ENCODE measurements at places on chromosomes 3 and 15. TPM values are rescaled to one million over a fixed set of nuclear protein-coding genes. Genes with fewer than 3 reads are reported as not detected.
A peak's percentile ranks its signal among the peaks of the same experiment; 100 is the strongest.

DNA sequence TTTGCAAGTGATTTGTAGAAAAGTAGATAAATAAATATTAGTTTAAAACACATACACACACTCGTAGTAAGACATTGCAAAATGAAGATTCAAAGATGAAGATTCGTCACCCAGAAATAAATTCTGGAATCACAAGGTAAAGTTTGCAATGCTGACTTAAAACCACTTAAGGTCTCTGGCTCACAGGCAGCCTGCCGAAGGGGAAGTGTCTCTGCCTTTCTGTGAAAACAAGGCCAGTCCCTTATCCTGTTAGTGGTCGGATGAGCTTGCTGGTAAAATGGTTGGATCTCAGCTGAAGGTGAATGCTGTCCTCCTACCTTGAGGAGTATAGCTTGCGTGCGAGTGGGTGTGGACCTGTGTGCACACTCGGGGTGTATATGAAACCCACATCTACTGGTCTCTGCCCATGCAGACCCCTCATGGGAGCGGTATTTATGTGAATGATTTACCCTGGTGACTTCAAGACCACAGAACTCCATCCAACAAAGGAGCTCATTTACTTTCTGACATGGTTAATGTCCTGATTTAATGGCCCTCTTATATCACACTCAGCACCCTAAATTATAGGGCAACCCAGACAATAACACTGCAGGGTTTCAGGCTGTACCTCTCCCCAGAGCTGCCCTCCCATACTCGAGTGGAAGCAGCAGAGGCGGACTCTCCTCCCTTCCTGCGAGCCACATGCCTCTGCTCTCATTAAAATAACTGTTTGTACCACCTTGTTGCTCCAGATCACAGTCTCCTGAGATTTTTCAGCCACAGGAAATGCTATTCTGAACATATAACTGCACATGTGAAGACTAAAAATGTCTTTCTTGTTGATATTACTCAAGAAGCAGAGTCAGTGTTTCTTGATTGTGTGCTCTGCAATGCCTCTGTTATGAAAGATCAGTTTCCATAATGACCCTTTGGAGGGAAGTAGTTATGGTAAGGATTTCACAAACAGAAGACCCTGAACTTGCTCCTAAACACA is 45.9 kb upstream of the ALDH1A3 start:
- H3K27ac ChIP-seq, result no peak overlapping the region
- no peak overlapping the region for H3K4me3 ChIP-seq
- H3K27me3 ChIP-seq, result peaks cover 12% of the 10 kb centered on the region
- no peak for DNase-seq

DNA sequence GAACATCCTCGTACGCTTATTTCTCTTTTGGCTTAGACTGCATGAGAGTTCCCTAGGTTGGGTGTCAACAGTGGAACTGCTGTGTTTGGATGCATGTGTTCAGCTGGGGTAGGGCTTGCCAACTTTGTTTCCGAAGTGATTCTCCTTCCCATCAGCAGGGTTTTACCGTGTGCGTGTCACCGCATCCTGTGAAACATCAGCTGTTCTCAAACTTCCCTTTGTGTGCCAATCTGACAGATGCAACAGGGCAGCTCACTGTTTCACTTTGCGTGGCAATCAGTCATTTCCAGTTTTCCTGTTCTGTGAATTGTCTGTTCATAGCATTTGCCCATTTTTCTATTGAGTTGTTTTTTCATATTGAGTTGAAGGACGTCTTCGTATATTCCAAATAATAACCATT is 218.8 kb downstream of the VPS13C start:
- no peaks in the 10 kb centered on the region for H3K4me1 ChIP-seq
- no peak for DNase-seq
- no peak overlapping the region for H3K4me3 ChIP-seq
- no peaks in the 10 kb centered on the region for H3K36me3 ChIP-seq

- H3K27ac ChIP-seq, result no peak overlapping the region
- H3K4me3 ChIP-seq, result no peak overlapping the region
- no peaks in the 10 kb centered on the region for H3K36me3 ChIP-seq
- no peak for DNase-seq
- H3K27me3 ChIP-seq, result peaks cover 6% of the 10 kb centered on the region
Measured at GRCh38 chr3:139198929-139199328, 144.9 kb upstream of the MRPS22 start.

DNA sequence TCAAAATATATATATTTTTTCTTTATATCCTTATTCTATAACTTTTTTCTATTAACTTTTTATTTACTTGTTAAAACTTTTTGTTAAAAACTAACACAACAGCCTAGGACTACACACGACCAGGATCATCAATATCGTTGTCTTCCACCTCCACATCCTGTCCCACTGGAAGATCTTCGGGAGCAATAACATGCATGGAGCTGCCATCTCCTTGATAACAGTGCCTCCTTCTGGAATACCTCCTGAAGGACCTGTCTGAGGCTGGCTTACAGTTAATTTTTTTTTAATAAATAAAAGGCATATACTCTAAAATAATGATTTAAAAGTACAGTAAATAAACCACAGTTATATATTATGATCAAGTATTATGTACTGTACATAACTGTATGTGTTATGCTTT is 58.9 kb downstream of the SFMBT1 start:
- peaks cover 43% of the 10 kb centered on the region for H3K4me1 ChIP-seq
- H3K27me3 ChIP-seq, result no peaks in the 10 kb centered on the region
- no peak overlapping the region for H3K27ac ChIP-seq
- no peak overlapping the region for H3K4me3 ChIP-seq
- no peak for DNase-seq
- H3K36me3 ChIP-seq, result peaks cover 2% of the 10 kb centered on the region

- peaks cover 6% of the 10 kb centered on the region for H3K36me3 ChIP-seq
- H3K27ac ChIP-seq, result no peak overlapping the region
- H3K4me3 ChIP-seq, result no peak overlapping the region
- no peaks in the 10 kb centered on the region for H3K4me1 ChIP-seq
Measured at GRCh38 chr15:28123408-28124023, 24.4 kb upstream of the OCA2 start.

DNA sequence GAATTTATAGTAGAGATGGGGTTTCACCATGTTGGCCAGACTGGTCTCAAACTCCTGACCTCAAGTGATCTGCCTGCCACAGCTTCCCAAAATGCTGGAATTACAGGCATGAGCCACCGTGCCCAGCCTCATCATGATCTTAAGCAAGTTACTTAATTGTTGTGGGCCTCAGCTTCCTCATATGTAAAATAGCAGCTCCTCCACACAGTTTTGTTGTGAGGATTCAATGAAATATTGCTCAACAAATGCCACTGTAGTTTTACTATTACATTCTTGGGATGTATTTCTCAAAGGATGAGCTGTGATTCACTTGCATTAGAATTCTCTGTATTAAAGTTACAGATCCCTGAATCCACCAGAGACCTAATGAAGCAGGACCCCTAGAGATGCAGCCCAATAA is 168.8 kb downstream of the ADAMTS9 start:
- H3K27ac ChIP-seq, result no peak overlapping the region
- no peaks in the 10 kb centered on the region for H3K4me1 ChIP-seq
- no peaks in the 10 kb centered on the region for H3K36me3 ChIP-seq
- peaks cover 9% of the 10 kb centered on the region for H3K27me3 ChIP-seq

DNA sequence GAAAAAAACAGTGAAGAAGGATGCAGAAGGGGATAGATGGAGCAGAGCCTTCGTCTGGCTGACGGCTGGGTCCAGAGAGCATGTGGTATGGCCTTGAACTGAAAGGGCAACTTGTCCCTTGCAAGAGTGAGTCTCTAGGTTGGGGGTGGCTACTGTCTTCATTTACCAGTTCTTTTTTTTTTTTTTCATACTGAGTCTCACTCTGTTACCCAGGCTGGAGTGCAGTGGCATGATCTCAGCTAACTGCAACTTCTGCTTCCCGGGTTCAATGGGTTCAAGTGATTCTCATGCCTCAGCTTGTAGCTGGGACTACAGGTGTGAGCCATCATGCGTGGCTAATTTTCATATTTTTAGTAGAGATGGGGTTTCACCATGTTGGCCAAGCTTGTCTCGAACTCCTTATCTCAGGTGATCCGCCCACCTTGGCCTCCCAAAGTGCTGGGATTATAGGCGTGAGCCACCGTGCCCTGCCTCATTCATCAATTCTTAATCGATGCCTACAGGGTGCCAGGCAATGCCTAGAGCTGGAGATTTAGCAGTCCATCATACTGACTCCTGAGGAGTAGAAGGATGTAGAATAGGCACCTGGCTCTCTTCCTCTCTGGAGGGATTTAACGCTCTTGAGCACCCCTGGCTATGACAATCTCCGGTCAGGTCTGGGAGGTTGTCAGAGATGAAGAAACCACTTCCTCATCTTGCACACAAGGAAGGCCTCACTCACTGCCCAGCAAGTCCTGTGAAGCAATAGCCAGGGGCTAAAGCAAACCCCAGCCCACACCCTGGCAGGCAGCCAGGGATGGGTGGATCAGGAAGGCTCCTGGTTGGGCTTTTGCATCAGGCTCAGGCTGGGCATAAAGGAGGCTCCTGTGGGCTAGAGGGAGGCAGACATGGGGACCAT is at the start of gene CAMP:
CAMP (plus strand) TSS at position 880 of the 898 bp plus-strand sequence; CDS start at position 897, 17 bp downstream.
- no peaks in the 10 kb centered on the region for H3K4me1 ChIP-seq
- no peak for DNase-seq
- H3K27ac ChIP-seq, result no peak within 1 kb of the TSS
- peaks cover 10% of the 10 kb centered on the region for H3K27me3 ChIP-seq
- H3K36me3 ChIP-seq, result no peaks in the 10 kb centered on the region

- no peak overlapping the region for H3K27ac ChIP-seq
- no peaks in the 10 kb centered on the region for H3K27me3 ChIP-seq
- DNase-seq, result no peak
- peaks cover 9% of the 10 kb centered on the region for H3K4me1 ChIP-seq
- H3K36me3 ChIP-seq, result peaks cover 9% of the 10 kb centered on the region
Measured at GRCh38 chr3:11495948-11496557, 147.7 kb downstream of the VGLL4 start.

The UTS2B gene
- not detected for total RNA-seq

DNA sequence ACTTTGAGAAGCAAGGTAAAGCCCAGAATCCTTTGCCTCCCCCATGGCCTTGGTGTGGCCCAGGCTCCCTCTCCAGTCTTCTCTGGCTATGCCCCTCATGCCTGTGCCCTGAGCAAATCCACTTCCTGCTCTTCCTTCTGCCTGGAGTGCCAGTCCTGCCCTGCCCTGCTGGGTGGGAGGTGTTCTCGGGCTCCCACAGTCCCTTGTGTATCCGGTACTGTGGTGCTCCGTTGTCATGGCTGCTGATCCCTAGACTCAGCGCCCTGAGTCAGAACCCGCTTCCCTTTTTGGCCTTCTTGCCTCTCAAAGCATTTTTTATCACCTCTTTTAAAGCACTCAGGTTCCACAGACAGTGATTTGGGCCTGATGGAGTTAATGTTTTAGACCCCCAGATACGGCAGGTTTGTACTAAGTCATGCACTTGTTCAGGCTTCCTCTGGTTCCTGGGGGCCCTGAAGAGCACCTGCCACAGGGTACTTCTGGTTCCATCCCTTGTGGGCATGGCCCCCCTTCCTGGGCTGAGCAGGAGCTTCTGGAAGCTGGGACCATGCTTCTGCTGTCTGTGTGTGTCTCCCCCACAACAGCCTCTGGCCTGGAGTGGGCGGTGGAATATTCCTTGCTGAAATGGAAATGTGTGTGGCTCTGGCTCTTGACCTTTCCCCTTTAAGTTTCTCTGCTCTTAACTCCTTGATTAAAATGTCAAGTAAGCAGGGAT is 29.6 kb upstream of the ADAMTS7 start:
- H3K36me3 ChIP-seq, result no peaks in the 10 kb centered on the region
- H3K27ac ChIP-seq, result peak overlapping the region; percentile 26
- no peak overlapping the region for H3K4me3 ChIP-seq
- DNase-seq, result no peak

The AHSG gene
- total RNA-seq, result 0.16 TPM

- peak overlapping the region; percentile 95 for H3K27ac ChIP-seq
- H3K4me3 ChIP-seq, result peak overlapping the region; percentile 96
- H3K27me3 ChIP-seq, result peaks cover 15% of the 10 kb centered on the region
- peaks cover 28% of the 10 kb centered on the region for H3K4me1 ChIP-seq
Measured at GRCh38 chr15:38455092-38455491, 1.2 kb downstream of the FAM98B start.

The SLC38A3 gene
- not detected for total RNA-seq

- no peak for DNase-seq
- peaks cover 36% of the 10 kb centered on the region for H3K4me1 ChIP-seq
- no peak overlapping the region for H3K27ac ChIP-seq
- peaks cover 2% of the 10 kb centered on the region for H3K36me3 ChIP-seq
Measured at GRCh38 chr15:85024509-85025336, 43.1 kb downstream of the PDE8A start.

GRCh38 chr15:62223020-62223419 is 57.9 kb upstream of the C2CD4B start:
- H3K36me3 ChIP-seq, result no peaks in the 10 kb centered on the region
- DNase-seq, result no peak
- no peak overlapping the region for H3K4me3 ChIP-seq

The TRPM1 gene
- total RNA-seq, result not detected

The STIMATE gene
- total RNA-seq, result 20.1 TPM

DNA sequence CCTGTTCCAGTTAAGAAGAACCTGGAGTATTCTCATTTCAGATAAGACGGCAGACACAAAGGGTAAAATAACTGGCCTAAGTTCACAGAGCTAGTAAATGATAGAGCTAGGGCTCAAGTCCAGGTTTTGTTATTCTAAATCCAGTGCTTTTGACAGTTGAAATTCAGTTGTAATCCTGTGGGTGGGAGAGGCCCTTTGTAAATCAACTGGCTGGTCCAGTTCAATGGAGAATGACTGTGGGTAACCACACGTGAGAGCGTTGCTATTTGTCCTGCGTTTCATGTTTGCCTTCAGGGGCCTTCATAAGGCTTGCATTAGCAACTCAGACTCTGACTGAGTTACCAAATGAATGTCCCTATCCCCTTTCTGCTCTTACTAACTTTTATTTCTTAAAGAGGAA is 24.2 kb upstream of the CD96 start:
- no peaks in the 10 kb centered on the region for H3K36me3 ChIP-seq
- no peaks in the 10 kb centered on the region for H3K4me1 ChIP-seq
- H3K4me3 ChIP-seq, result no peak overlapping the region
- no peaks in the 10 kb centered on the region for H3K27me3 ChIP-seq
- DNase-seq, result no peak

- H3K4me1 ChIP-seq, result peaks cover 22% of the 10 kb centered on the region
- no peaks in the 10 kb centered on the region for H3K27me3 ChIP-seq
- DNase-seq, result no peak
- H3K27ac ChIP-seq, result no peak overlapping the region
- H3K4me3 ChIP-seq, result no peak overlapping the region
- peaks cover 22% of the 10 kb centered on the region for H3K36me3 ChIP-seq
Measured at GRCh38 chr15:98939311-98940080, 68.1 kb downstream of the PGPEP1L start.

The SLC24A5 gene
- total RNA-seq, result not detected

GRCh38 chr3:110413807-110414748 is 657.5 kb upstream of the NECTIN3 start:
- no peak overlapping the region for H3K4me3 ChIP-seq
- no peaks in the 10 kb centered on the region for H3K4me1 ChIP-seq
- DNase-seq, result no peak
- no peak overlapping the region for H3K27ac ChIP-seq
- H3K27me3 ChIP-seq, result peaks cover 7% of the 10 kb centered on the region

- H3K4me3 ChIP-seq, result no peak overlapping the region
- H3K27ac ChIP-seq, result no peak overlapping the region
- DNase-seq, result no peak
- peaks cover 20% of the 10 kb centered on the region for H3K4me1 ChIP-seq
Measured at GRCh38 chr15:77495838-77496596, 75.3 kb downstream of the HMG20A start.

The STAC gene
- total RNA-seq, result not detected

Data from activated T-helper 1 cell treated with anti-CD3 and anti-CD28 coated beads, Interleukin-12 subunit alpha, Interleukin-12 subunit beta, Interleukin-2, Interleukin-4 antibody, amounts not matched to agents 30 ng/mL and 10 ng/mL and 1 ng/mL, durations not matched to agents 14 hours and 24 hours and 36 hours (primary cell).